Cortex of kidney (tissue), 1 donor: ENCODE measurements at places on chromosomes 7 and 10.

- DNase-seq, result no peak
Observed at GRCh38 chr7:109456116-109456515, 886.4 kb downstream of the DNAJB9 start.

DNA sequence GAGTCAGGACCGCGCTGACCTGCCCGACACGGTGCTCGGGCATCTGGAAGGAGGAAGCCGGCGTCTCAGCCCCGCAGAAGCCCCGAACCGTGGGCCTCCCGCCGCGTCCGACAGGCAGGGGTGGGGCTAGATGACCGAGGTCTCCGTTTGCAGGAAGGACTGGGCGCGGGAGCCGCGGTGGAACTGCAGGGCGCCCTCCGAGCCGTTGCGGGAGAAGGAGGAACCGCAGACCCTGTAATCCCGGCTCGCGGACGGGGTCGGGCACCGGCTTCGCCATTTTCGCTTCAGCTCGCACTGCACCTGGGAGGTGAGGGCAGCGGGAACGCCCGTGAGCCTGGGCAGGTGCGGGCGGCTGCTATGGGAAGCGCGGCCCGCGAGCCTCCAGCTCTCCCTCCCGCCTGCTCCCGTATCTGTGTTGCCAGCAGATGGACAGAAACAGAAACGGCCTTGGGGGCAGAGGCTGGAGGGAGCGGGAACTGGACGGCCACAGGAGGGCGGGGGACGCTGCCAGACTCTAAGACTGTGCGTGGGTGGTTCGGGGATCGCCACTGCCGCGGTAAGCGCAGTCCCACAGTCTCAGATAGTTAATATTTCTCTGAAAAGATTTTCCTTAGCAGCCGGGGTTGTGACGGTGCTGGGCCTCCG lies 114.1 kb downstream of the VIPR2 start:
- DNase-seq, result no peak

DNA sequence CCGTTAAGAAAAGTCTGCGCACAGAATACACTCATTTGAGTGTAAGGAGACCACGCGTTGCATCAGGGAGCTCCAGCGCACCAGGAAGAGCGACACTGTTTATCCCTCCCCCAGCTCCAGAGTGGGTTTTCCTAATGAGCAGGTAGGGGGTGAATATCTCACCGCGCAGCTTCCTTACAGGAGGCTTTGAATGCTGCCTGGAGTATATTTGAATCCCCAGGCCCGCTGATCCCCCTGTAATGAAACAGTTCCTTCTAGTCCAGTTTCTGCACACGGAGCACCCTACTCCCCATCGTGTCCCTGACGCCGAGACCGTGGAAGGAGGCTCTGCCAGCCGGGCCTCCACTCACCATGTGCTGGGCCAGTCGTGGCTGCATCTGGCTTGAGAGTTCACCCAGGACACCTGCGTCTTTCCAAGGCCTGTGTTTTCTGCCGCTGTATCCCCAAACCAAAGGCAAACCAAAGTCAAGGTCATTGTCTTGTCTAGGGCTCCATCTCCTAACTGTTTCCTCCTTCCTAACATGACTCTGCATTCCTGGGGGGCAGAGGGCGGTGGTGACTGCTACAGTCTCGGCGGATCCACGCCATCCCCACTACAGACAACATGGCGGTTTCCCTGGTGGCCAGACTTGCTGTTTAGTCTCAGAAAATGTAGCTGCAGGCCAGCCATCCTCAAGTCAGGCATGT lies 167.8 kb downstream of the USP6NL start:
- no peak for DNase-seq

GRCh38 chr10:96380821-96381220 lies 22.0 kb upstream of the OPALIN start:
- DNase-seq, result no peak

DNA sequence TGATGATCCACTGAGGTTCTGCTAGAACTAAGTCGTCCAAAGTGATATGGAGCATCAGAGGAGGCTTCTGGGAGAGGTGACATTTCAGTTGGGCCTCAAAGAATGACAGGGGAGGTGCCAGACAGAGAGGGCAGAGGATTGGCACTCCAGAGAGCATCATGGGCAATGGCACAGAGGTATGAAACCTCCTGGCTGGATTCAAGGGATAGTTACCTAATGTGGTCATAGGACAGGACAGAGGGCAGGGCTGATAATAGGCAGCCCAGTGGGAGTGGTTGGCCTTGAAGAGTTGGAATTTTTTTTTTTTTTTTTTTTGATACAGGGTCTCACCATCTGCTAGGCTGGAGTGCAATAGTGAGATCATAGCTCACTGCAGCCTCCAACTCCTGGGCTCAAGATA lies 7.6 kb downstream of the SRRM3 start:
- DNase-seq, result no peak

DNA sequence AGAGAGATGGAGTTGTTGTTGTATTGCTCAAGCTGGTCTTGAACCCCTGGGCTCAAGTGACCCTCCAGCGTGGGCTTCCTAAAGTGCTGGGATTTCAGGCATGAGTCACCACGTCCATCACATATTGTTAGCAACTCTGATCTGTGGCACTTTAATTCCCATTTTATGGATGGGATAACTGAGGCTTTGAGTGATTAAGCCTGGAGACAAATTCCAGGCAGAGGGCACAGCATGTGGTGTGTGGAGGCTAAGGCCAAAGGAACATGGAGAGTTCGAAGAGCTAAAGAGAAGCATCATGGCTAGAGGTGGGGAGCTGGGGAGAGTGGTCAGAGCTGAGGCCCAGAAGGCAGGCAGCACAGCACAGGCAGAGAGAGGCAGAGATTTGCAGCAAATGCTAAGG lies 458.4 kb downstream of the XPNPEP1 start:
- DNase-seq, result no peak

DNA sequence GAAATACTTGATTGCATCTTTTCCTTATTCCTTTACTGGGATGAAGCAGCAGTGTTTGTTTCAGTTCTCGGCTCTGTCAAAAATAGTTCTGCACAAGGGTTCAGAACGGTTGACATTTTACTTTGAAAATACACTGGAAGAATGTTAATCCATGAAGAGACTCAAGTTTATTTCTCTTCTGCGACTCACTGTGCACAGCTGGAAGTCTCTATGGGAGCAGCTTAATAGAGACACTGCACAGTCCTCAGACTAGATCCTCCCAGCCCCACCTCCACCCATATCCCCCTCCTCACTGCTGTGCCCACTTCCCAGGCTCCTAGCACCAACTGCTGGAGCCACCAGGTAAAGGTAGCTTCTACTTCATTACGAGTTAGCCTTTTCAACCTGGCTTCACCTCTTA lies 517.8 kb downstream of the GRID1 start:
- no peak for DNase-seq

DNA sequence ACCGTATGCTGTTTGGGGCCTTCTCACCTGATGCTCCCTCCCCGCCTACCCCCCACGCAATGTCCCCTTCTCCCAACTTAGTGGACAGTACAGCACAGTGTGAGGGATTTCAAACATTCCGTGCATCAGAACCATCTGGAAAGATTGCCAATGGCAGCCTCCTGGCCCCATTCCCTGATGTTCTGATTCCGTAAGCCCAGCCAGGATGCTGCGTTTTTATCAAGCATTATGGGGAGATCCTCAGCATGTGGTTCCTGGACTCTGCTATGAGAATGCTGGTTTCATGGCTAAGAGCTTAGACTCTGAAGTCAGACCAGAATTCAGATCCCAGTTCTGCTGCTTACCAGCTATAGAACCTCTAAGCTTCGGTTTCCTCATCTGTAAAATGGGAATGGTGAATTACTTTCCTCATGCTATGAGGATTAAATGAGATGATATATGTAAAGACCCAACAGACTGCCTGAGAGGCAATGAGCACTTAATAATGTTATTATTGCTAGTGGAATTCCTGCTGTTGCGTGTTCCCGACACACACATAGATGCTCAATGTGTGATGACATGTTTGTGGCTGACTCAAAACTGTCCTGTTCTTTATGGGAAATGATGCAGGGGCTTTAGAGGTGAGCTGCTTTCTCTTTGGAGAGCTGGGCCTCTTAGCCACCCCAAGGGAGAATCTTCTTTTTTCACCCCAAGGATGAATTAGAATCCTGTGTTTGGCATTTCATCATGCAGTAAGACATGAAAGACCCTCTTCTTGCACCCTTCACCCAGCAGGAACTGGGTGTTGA lies 60.8 kb upstream of the SMNDC1 start:
- no peak for DNase-seq

- DNase-seq, result no peak
Observed at GRCh38 chr7:130932667-130933432, 198.8 kb upstream of the KLF14 start.

- DNase-seq, result no peak
Observed at GRCh38 chr7:156684251-156684650, 43.7 kb downstream of the RNF32 start.

DNA sequence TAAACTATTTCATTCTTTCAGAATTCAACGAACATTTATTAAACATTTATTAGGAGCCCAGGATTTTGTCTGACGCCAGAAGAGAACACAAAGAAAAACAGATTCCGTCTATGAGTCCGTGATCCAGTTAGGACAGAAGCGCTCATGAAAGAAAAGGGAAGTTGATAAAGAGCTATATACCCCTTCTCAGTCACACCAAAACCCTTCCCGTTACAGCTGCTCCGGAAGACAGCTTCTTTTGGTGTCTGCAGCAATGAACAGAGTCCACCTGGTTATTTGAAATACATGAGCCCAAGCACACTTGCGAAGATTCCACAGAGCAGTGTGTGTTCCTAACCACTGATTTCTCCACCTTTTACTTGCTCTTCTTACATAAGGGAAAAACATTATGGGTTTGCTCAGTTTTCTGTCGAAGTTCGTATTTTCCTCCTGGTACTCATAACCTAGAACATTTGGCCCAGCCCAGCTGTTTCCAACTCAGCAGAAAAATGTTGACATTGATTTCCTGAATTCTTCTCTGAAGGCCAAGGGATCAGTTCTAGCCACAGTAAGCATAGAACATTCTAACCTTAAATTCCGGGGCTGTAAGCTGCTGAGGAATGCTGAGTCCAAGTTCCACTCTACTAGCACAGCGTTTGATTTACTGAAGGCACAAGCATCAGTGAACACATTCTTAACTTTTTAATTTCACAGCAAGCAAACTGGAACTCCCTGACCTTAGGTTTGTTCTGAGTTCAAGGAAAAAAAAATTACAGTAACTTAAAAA lies 206.5 kb downstream of the SORCS1 start:
- no peak for DNase-seq

DNA sequence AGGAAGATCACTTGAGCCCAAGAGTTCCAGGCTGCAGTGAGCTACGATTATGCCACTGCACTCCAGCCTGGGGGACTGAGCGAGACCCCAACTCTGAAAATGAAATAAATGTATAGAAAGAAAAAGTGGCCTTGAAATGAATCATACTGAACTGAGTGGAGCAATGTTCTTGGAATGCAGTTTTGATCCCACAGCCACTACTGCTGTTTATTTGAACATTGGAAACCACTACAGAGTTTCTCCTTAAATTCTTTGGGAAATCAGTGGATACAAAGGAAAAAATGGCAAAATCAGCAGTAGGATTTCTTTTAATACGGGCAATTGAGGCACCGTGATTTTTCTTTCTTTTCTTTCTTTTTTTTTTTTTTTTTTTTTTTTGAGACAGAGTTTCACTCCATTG lies 637.4 kb downstream of the GALNT17 start:
- DNase-seq, result no peak

GRCh38 chr10:70285476-70285831 lies 1.6 kb upstream of the NPFFR1 start:
- DNase-seq, result no peak

DNA sequence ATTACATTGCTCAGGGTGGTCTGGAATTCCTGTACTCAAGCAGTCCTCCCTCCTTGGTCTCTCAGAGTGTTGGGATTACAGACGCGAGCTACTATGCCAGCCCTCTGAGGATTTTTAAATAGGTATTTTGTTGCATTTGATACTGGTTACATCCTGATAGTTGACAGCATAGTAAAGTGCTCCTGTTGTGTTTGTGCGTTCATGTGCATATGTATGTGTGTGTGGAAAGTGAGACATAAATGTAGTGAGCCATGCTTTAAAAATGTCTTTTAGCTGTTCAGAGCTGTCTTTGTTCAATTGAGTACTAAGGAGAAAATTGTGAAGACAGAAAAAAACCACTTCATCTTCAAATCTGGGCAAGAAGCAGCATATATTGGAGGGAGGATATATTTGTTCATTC lies 27.8 kb downstream of the ZNRF2 start:
- no peak for DNase-seq

- no peak for DNase-seq
Observed at GRCh38 chr10:91164520-91165065, 55.9 kb upstream of the PCGF5 start.

DNA sequence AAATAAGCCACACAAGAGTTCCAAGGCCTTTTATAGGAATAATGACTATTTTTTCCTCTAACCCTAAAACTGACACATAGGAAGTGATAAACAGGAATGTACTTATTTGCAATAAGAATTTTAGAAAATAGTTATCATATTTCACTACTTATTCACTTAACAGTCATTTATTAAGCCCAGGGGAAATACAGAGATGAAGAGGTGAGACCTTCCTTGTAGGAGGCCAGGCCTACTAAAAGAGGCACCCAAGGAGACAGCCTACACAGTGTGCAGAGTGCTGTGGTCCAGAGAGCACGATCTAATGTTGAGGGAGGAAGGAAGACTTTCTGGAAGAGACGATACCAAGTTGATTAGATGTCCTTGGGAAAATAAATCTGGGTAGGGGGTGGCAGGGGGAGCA lies 45.0 kb upstream of the PPP1R3C start:
- no peak for DNase-seq

- no peak for DNase-seq
Observed at GRCh38 chr10:101901340-101901739, 57.7 kb upstream of the KCNIP2 start.

DNA sequence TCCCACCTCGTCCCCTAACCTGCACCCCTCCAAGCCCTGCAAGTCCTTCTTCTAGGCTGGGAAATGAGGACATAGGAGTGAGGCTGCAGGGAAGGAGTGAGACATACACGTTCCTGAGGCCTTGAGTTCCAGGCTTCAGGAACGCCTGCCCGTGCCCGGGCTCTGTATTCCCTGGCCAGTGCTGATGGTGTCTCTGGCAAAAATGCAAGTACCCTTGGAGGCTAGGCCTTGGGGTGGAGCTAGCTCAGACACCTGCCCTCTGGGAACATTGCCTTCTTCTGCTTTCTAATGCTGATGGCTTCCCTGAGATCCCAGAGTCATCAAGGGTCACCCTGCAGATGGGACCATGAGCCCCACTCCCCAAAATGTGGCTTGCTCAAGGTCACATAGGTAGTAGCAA lies 76.0 kb downstream of the GRK5 start:
- DNase-seq, result no peak

- no peak for DNase-seq
Observed at GRCh38 chr7:158302274-158303070, 285.2 kb downstream of the PTPRN2 start.
